ENCODE measurements at places on chromosomes 2 and 18.
A peak's percentile ranks its signal among the peaks of the same experiment; 100 is the strongest.

GRCh38 chr18:40407909-40408308, 1547.1 kb upstream of the PIK3C3 start:
- no peak for DNase-seq

DNA sequence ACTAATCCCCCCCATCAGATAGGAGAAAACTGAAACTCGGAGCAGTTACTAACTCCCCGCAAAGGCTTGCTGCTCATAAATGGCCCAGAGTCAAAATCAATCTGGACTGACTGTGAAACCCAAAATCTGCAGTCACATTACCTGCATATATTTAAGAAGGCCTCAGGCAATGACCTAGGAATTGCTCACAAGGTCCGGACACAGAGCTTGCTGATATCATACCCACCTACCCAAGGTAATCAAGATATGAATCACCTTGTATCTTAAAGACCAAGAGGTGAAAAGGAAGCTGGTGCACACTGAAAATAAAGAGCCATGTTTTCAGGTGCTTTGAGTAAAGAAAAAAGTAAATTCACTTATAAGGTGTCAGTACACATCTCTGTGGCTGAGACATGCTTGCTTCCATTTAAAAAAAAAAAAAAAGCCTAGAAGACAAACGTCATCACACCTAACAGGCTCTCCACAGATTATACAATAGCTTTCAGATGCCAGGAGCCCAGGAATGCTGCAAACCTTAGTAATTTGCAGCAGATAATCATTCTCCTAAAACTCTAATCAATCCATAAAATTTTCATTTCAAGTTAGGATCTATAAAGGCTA, 195.4 kb downstream of the ZEB2 start:
- DNase-seq = no peak

- DNase-seq = no peak
These were observed 451.3 kb upstream of the TMEFF2 start for GRCh38 chr2:192645811-192646598.

- no peak for DNase-seq
These were observed 160.4 kb upstream of the PID1 start for GRCh38 chr2:229431327-229431954.

DNA sequence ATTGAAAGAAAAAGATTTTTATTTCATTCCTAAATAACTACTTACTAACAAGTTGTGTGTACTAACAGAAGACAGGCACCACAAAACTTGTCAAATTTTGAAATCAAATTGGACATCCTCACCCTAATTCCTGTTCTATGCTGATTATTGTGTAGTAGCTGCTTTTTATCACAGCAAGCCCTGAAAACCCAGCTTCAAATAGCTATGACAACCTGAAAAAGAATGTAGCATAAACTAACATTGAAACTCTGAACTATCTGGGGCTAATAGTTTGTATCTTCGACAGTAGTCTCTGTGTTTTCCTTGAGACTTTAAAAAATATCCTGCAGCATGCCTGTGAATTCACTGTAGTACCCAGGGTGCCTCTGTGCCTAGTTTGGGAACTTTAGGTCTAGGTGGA, 122.6 kb downstream of the WDPCP start:
- DNase-seq = no peak

DNA sequence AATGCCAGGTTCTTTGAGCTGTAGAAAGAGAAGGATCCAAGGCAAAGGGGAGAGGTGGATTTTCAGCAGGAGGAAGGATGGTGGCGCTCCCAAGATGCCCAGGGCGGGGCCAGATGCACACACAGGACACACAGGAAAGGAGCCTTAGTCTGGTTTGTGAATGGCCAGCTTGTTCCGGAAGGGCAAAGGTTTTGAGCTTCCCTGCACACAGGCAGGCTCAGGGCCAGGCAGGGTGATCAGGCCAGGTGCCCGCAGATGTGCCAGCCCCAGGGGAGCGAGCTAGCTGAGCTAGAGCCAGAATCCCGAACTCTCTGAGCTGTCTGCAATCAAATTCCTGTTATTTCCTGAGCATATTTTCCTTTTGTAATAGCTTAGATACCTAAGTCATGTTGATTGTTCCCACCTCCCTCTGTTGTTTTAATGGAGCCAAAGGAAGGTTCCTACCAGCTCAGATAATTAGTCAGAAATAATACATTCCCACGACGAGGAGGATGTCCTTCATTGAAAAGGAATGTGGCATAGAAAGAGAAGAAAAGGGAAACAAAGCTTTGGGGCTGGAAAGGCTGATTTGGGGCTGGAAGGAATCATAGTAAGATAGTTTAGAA, 13.7 kb upstream of the OTOF start:
- no peak for DNase-seq

DNA sequence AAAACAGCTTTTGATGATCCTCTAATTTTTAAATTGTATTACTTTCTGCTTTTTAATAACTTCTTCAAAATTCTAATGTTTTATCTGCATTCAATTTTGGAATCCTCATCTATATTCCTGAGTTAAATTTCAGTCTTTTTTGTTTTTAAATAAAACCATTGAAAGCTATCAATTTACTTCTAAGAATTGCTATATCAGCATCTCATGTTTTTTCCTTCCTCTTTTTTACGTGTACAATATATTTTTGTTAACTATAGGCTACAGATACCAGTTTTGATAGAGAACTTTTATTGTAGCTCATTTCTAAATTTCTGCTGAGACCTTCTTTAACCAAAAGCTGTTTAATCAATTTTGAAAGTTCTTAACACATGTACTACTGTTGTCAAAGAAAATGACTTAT, 84.5 kb downstream of the SS18 start:
- DNase-seq = no peak

- no peak for DNase-seq
These were observed 168.5 kb upstream of the COPS8 start for GRCh38 chr2:236917164-236917563.

GRCh38 chr2:12737738-12738485, 21.2 kb downstream of the TRIB2 start:
- no peak for DNase-seq

- no peak for DNase-seq
These were observed 28.4 kb downstream of the FAM98A start for GRCh38 chr2:33570681-33571080.

- DNase-seq = no peak
These were observed 131.7 kb downstream of the RAB3GAP1 start for GRCh38 chr2:135183822-135184221.

- DNase-seq = peak; percentile 89
These were observed 102.9 kb upstream of the SLC8A1 start for GRCh38 chr2:40554665-40555294.

DNA sequence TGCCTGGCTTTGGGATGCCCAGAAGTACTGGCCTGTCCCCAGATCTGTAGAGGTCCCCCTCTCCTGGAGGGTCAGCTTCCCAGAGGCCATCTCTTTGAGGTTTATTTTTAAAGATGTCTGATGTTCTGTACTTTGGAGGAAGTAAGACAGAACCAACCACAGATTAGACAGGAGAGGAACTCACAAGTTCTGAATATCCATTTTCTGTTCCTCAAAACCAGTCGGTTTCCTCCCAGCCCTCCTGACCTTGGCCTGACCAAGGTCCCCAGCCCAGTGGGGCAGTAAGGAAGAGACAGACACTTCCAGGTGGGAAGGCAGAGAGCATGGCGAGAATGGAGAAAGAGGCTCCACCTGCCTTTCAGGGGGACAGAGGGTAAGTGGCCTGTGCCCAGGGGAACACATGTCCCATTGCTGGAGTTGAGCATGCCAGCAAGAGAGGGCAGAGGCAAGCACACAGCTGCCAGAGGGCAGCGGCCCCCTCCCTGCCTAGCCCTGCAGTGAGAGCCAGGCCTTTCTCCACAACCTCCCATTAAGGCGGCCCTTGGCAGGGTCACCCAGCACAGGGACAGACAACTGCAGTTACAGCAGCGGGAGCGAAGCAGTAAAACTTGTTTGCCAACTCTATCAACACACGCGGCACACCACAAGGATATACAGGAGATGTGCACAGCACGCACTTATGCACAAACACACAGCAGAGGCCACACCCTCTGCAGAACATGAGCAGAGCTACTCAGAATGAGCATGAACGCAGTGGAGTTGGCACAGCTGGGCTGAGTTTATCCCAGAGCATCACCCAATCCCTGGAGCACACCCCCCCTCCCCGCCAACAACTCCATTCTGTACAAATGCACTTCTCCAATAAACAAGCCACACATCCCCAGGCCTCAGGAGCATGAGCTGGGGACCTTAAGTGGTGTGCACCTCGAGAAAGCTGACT, 18.5 kb upstream of the SEMA4C start:
- DNase-seq = no peak

Measured in Peyer's patch (tissue), 4 donors.